ENCODE measurements at places on chromosomes 16 and 17.

DNA sequence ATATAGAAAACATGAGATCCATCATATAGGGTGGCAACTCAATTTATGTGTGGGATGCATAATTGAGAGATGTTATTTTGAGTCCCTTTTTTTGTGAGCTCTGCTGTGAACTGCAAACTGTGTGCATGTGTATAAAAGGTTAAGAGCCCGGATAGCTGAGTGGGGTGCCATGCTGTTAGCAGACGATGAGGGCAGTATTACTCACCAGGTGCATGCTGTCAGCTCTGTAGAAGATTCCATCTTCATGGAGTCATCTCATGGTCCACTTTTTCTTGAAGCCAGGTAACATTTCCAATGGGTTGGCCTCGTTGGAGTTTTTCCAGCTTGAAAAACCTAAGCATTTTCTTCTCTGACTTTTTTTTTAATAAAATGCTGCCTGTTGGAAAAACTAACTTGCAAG lies 43.0 kb upstream of the RHBDL3 start:
- DNase-seq = peak; percentile 25

DNA sequence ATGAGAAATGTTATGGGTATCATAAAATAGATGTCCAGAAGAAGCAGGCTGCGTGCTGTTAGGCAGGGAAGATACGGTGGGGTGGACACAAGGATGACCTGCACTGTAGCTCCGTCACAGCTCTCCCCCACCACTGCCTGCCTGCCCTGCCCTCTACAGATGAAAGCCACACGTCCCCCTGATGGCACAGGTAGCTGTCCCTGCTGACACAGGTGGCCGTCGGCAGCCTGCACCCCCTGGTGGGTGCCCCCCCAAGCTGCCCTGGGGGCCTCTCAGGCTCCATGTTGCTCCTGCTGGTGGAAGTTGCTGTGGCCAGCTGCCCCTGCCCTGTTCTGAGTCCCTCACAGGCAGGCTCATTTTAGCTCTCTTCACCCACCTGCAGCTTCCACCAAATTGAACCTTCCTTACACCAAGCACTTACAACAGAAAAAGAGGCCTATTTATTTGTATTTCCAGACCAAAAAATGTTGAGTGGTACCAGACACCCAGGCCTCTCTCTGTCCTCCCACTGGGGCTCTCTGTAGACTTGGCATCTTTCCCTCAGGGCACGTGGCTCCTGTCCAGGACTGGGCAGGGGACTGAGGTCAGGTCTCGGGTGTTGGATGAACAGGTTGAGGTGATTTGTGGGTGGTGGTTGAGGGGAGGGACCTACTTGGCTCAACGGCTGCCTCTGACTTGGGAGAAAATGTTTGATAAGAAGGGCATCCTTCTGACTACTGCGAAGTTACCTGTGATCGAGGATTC lies 50.1 kb upstream of the CACNG5 start:
- no peak for DNase-seq

- no peak for DNase-seq
Measured at GRCh38 chr17:31530391-31530985, 139.0 kb downstream of the RAB11FIP4 start.

DNA sequence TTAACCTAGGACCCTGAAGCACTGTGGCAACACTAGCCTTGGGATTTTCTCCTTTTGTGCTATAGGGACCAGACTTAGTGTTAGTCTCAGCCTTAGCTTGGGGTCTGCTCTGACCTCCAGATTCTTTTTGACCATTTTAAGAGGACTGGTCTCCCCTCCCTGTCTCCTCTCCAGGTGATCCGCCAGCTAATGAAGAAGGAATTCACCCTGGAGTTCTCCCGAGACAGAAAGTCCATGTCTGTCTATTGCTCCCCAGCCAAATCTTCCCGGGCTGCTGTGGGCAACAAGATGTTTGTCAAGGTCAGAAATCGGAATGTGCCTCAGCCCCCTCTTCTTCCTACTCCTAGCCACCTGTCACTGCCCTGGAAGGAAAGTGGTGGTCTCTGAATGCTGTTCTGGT lies 19.5 kb downstream of the ATP2A1 start:
- DNase-seq = no peak

- DNase-seq = no peak
Measured at GRCh38 chr16:27993587-27993986, 69.9 kb downstream of the GSG1L start.

DNA sequence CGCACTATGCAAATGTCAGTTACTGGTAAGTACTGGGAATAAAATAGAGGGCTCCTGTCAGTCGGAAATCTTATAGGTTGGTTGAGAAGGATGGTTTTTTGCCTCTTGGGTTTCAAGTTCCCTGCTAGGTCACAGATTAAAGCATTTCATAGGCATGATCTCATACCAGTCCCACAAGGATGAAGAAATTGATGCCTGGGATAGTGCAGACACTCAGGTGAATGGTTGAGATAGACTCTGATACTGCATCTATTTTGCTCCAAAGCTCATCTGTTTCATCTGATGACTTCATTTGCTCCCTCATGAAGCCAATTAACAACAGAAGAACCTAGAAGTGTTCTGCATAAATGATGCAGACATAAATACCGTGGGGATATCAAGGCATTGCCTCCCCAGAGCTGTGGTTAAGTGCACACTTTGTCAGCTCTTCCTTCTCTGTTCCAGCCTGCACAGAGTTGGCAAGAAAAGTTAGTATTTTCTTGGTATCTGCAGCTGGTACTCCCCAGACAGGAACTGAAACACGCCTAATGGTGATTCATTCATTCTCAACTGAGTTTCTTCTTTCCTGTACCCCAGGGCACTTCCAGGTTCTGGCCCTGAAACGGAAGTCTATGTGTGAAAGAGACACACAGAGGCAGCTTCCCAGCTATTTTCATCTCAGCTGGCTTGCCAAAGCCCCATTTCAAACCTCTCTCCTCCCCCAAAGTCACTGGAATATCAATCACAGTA lies 418.3 kb upstream of the SALL1 start:
- no peak for DNase-seq

- DNase-seq = no peak
Measured at GRCh38 chr16:59088431-59088830, 354.3 kb upstream of the GOT2 start.
